ENCODE measurements at places on chromosomes 5 and 9. TPM values are rescaled to one million over a fixed set of nuclear protein-coding genes. Genes with fewer than 3 reads are reported as not detected.

Gene TEX48
- total RNA-seq: not detected

GRCh38 chr9:76996700-76997099, 22.8 kb upstream of the FOXB2 start:
- no peak overlapping the region for H3K4me3 ChIP-seq
- H3K27ac ChIP-seq: no peak overlapping the region
- H3K27me3 ChIP-seq: no peaks in the 10 kb centered on the region
- H3K4me1 ChIP-seq: no peaks in the 10 kb centered on the region
- DNase-seq: peak; percentile 90

Gene DRD1
- total RNA-seq: 0.34 TPM

Gene PAPPA
- total RNA-seq: 0.09 TPM

Gene SCGB3A1
- total RNA-seq: not detected

GRCh38 chr9:35001803-35002502, 12.4 kb downstream of the DNAJB5 start:
- no peak for DNase-seq
- H3K4me1 ChIP-seq: peaks cover 28% of the 10 kb centered on the region
- no peak overlapping the region for H3K27ac ChIP-seq

DNA sequence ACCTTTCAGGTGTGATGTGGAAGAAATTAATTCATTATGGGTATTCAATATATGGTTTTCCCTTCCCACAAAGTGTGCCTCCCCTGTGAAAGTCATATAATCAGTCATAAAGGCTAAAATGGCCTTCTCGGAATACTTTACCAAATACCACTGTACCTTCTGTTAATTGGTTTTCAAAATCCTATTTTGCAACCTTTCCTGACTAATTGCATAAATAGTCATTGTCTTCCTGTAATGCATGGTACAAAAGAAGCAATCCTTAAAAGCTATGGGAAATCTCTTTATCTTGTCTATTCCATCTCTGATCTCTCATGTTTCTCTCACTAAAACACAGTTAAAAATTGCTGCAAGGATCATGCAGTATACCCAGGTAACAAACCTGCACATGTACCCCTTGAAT, 44.3 kb upstream of the UGCG start:
- no peak overlapping the region for H3K4me3 ChIP-seq
- no peak for DNase-seq
- H3K27ac ChIP-seq: no peak overlapping the region
- H3K4me1 ChIP-seq: no peaks in the 10 kb centered on the region

DNA sequence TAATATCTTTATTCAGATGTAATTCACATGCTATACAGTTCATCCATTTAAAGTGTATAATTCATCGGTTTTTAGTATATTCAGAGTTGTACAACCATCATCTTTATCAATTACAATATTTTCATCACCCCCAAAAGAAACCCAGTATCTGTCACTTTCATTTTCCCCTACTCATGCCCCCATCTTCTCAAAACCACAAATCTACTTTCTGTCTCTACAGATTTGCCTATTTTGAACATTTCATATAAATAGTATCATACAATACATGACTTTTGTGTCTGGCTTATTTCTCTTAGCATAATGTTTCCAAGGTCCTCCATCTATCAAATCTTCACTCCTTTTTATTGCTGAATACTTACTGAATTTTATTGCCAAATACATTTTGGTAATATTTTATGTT, 305.1 kb upstream of the SGCD start:
- no peak overlapping the region for H3K4me3 ChIP-seq
- H3K4me1 ChIP-seq: no peaks in the 10 kb centered on the region
- no peaks in the 10 kb centered on the region for H3K36me3 ChIP-seq

- peak; percentile 91 for DNase-seq
- no peaks in the 10 kb centered on the region for H3K36me3 ChIP-seq
- H3K4me1 ChIP-seq: peaks cover 5% of the 10 kb centered on the region
Measured at GRCh38 chr9:119368681-119369581, at the start of gene BRINP1. Gene BRINP1 (minus strand): TSS chr9:119369435. CDS start chr9:119313355, 56,080 bp downstream.

Gene KCNN2
- total RNA-seq: 4.7 TPM

Gene SCGB3A2
- 1.8 TPM for total RNA-seq

DNA sequence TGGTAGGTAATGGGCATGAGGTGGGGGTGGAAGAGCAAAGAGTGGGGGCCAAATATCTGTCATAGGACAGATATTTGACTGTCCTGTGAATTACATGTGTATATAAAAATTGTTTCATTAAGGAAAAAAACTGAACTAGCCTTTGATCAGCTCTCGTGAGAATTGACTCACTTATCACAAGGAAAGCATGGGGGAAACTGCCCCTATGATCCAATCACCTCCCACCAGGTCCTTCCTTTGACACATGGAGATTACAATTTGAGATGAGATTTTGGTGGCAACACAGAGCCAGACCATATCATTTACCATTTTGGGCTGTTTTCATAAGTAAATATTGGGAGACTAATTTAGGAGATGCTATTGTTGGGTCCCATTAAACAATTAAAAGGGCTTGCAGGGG, 63.2 kb upstream of the FYB1 start:
- no peak overlapping the region for H3K4me3 ChIP-seq
- no peaks in the 10 kb centered on the region for H3K36me3 ChIP-seq
- no peaks in the 10 kb centered on the region for H3K4me1 ChIP-seq
- no peaks in the 10 kb centered on the region for H3K27me3 ChIP-seq
- H3K27ac ChIP-seq: no peak overlapping the region

GRCh38 chr5:107381189-107381856, 289.4 kb downstream of the EFNA5 start:
- H3K4me1 ChIP-seq: no peaks in the 10 kb centered on the region
- H3K27ac ChIP-seq: no peak overlapping the region
- peaks cover 59% of the 10 kb centered on the region for H3K36me3 ChIP-seq
- no peaks in the 10 kb centered on the region for H3K27me3 ChIP-seq

Measured in endodermal cell (in vitro differentiated cells).